ENCODE measurements at places on chromosomes 7 and 10.

DNA sequence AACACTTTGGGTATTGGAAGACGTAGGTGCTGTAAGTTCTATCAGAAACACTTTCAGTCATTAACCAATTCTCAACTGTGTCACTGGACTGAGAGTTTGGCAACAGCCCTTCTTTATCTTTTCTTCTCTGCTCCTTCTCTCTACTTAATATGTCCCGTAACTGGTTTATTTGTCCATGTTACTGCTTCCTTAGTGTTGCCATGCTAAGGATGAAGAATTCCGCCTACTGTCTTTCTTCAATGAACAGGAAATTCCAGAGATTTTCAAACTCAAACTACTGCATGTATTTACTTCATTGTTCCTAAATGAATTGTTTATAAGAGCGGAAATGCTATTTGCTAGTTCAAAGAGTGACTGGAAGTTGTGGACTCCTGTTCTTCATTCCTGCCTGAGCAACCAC, 143.7 kb downstream of the TAX1BP1 start:
- no peak for DNase-seq

DNA sequence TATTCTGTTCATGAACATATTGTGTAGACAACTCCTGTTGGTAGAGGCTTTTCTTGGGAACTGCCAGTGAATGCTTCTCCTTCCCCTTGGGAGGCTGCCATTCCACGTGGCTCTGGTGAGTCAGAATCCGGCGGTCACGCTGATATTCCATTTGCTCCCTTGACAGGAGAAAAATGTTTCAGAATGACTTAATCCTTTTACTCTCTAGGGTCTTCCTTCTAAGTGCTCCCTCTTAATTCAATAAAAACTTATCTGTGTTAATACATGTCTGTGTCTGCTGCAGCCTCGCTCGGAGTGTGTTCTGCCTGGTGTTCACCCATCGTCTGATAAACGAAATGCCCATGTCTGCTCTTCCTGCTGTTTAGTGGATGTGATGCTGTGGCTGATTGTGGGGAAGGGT, 278.6 kb downstream of the ARHGAP12 start:
- DNase-seq, result no peak

- no peak for DNase-seq
Observed at GRCh38 chr10:101968286-101968939, 87.6 kb downstream of the ARMH3 start.

- DNase-seq, result no peak
Observed at GRCh38 chr10:43262902-43263466, 3.9 kb downstream of the RASGEF1A start.

GRCh38 chr7:123681561-123681960, 25.9 kb downstream of the LMOD2 start:
- no peak for DNase-seq
